Activated CD4-positive, alpha-beta T cell treated with anti-CD3 and anti-CD28 coated beads, Interleukin-2, amount 10 ng/mL, durations not matched to agents 7 days and 5 days (primary cell): ENCODE measurements at places on chromosomes 2 and 18. TPM values are rescaled to one million over a fixed set of nuclear protein-coding genes. Genes with fewer than 3 reads are reported as not detected.
A peak's percentile ranks its signal among the peaks of the same experiment; 100 is the strongest.

Gene EML6
- total RNA-seq, result 0.96 TPM

GRCh38 chr2:30234180-30234971, 3.0 kb downstream of the LBH start:
- H3K4me3 ChIP-seq, result peak overlapping the region; percentile 79
- H3K4me1 ChIP-seq, result peaks cover 67% of the 10 kb centered on the region
- H3K27me3 ChIP-seq, result peaks cover 10% of the 10 kb centered on the region
- DNase-seq, result peak; percentile 55

DNA sequence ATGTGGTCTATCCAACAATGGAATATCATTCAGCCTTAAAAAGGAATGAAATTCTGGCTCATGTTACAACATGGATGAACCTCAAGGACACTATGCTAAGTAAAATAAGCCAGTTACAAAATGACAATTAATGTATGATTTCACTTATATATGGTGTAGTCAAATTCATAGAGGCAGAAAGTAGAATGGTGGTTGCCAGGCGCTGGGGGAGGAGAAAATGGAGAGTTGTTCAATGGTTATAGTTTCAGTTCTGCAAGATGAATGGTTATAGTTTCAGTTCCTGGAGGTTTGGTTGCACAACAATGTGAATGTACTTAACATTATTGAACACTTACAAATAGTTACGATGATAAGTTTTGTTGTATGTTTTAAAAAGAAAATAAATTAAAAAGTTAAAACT, 79.2 kb upstream of the IL1R2 start:
- H3K4me1 ChIP-seq, result peaks cover 7% of the 10 kb centered on the region
- peaks cover 1% of the 10 kb centered on the region for H3K36me3 ChIP-seq
- no peaks in the 10 kb centered on the region for H3K27me3 ChIP-seq

Gene SLC25A52
- not detected for total RNA-seq

DNA sequence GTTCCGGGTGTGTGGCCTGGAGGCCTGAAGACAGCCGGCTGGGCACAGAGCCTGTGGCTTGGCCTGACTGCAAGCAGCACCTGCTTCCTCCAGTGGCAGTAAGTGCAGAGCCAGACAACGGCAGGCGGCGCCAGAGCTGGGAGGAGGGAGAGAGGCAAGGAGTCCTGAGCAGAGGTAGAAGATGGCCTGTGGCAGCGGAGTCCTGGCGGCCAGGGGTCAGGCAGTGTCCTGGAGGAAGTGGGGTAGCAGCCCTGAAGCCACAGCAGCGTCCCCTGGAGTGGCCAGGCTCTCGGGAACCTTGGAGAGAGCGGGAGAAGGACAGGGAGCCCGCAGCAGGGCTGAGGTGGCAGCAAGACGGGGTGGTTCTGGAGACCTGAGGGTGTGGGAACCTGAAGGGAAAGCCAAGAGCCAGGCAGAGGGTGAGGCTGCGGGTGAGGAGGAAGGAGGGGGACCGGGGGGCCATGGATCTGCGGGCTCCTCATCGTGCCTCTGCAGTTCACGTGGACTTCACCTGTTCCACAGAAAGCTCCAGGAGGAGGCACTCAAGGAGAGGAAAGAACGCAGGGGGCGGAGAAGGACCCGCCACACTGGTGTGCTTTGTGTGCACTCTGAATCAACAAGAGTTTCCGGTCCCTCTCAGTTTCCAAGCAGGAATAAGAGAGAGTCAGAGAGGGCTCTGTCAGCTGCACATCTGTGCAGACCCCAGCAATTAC, 85.9 kb downstream of the USP40 start:
- H3K27ac ChIP-seq, result no peak overlapping the region
- no peak for DNase-seq
- H3K4me1 ChIP-seq, result no peaks in the 10 kb centered on the region
- H3K4me3 ChIP-seq, result no peak overlapping the region
- no peaks in the 10 kb centered on the region for H3K27me3 ChIP-seq

DNA sequence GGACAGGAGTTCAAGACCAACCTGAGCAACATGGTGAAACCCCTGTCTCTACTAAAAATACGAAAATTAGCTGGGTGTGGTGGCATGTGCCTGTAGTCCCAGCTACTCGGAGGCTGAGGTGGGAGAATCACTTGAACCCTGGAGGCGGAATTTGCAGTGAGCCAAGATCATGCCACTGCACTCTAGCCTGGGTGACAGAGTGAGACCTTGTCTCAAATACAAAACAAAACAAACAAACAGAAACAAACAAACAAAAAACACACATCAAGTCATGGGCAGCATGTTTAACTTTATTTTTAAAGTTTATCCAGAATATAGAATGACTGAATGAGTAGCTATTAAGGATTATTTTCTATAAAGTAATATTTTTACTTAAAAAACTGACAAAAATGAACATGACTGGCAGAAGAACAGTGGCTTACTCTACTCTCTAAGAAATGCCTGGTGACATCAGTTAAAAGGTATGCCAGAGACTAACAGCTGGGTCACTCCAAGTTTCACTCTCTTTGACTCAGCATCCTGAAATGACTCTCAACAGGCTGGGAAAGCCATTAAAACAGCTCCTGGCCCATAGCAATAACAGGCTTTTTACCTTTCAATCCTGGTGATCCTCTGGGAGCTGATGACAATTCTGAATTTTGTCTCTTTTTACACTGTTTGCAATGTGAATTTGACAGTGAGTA, 281.6 kb upstream of the STON1 start:
- H3K27me3 ChIP-seq, result no peaks in the 10 kb centered on the region
- DNase-seq, result no peak
- H3K4me1 ChIP-seq, result peaks cover 21% of the 10 kb centered on the region
- H3K27ac ChIP-seq, result no peak overlapping the region
- no peak overlapping the region for H3K4me3 ChIP-seq

Gene DSG4
- not detected for total RNA-seq

DNA sequence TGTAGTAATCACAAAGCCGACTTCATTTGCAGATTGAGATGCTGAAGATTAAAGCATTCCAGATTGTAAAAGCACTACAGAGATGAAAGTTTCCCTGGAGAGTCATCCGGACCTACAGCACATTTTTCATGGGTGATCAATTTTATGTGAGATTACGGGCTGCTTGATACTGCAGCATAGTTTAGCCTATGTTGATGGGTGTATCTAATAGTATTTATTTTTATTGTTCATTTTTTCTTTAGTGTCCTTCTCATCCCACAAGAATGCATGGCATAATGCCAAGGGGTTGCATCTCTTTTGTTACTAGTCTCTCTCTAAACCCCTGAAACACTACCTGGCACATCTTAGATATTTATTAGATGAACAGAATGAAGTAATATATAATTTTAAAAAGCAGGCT, 240.4 kb downstream of the MBD2 start:
- no peak overlapping the region for H3K4me3 ChIP-seq
- no peaks in the 10 kb centered on the region for H3K27me3 ChIP-seq
- no peaks in the 10 kb centered on the region for H3K36me3 ChIP-seq
- DNase-seq, result no peak
- H3K4me1 ChIP-seq, result no peaks in the 10 kb centered on the region

DNA sequence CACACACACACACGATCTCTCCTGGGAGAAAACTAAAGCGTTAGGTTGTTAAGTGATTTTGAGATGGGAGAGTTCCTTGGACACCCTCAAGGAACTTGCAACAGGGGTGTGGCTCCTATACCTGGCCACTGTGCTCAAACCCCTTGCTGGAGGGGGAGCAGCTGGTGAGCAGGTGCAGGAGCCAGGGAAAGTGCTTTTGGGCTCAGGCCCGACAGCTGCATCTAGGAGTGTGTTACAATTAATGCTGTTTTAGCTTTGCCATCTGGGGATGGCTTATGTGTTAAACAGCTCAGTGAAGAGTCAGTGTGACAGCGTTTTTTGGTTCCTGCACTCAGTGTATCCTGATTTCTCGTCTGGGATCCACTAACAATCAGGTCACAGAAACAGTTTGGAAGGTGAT, 510.8 kb downstream of the TRIB2 start:
- H3K4me1 ChIP-seq, result no peaks in the 10 kb centered on the region
- H3K27ac ChIP-seq, result no peak overlapping the region
- H3K27me3 ChIP-seq, result no peaks in the 10 kb centered on the region
- DNase-seq, result no peak

- no peaks in the 10 kb centered on the region for H3K27me3 ChIP-seq
- DNase-seq, result peak; percentile 48
- peaks cover 53% of the 10 kb centered on the region for H3K4me1 ChIP-seq
- peaks cover 46% of the 10 kb centered on the region for H3K36me3 ChIP-seq
These were observed 2.1 kb downstream of the PCBP1 start for GRCh38 chr2:70089220-70089982.

DNA sequence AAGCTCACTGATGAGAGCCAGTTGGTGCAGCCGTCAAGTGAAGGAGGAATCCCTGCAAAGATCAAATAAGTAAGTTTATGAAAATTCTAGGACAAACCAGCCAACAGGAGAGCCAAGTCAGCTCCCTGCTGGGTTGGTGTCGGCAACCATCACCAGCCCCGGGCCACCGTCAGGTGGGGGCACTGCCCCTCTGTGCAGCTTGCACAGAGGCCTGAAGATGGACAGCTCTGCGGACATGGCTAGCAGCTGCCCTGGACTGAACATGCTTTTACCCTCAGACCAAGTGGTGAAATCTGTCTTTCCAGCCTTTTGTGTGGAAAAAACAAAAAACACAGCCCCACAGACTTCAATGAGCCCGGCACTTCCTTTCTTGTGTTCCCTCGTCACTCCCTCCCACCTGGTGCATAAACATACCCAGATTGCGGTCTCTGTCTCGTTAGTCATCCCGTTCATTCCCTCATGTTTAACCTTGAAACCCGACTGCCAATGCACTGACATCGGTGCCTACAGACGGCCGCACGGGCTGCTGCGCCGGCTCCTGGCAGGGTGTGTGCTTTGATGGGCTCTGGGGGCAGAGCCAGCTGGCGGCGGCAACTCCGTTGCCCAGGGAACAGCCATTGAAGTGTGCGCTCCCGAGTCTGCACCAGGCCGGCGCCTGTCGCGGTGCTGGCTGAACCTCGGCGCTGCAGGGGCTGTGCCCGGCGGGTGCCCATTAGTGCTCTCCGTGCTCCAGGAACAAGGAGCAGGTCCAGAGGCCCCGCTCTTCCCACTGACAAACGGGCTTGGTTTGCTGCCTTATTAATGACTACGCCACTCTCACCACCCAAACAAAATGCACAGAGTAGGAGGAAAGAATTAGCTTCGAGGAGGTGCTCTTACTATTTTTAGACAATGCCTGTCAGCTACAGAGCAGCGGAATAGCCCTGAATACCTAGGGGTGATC, 95.3 kb downstream of the EIPR1 start:
- H3K27ac ChIP-seq, result no peak overlapping the region
- no peak for DNase-seq
- no peaks in the 10 kb centered on the region for H3K27me3 ChIP-seq
- H3K4me3 ChIP-seq, result no peak overlapping the region
- no peaks in the 10 kb centered on the region for H3K4me1 ChIP-seq

Gene CCDC74B
- total RNA-seq, result 1.7 TPM

DNA sequence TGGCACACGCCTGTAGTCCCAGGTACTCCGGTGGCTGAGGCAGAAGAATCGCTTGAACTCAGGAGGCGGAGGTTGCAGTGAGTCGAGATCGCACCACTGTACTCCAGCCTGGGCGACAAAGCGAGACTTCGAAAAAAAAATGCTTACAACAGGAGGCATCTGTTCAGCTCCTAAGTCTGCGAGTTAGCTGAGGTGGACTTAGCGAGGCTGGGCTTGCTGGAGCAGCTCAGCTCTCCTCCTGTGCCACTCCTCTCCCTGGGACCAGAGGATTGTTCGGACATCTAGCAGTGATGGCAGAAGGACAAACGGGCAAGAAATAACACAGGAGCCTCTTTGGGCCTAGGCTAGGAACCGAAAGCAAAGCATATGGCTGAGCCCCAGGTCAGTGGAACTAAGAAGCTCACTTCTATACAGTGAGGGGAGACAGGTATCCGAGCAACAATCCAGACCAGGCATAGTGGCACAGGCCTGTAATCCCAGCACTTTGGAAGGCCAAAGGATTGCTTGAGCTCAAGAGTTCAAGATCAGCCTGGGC, 260.1 kb downstream of the GLI2 start:
- no peak for DNase-seq
- no peaks in the 10 kb centered on the region for H3K36me3 ChIP-seq

DNA sequence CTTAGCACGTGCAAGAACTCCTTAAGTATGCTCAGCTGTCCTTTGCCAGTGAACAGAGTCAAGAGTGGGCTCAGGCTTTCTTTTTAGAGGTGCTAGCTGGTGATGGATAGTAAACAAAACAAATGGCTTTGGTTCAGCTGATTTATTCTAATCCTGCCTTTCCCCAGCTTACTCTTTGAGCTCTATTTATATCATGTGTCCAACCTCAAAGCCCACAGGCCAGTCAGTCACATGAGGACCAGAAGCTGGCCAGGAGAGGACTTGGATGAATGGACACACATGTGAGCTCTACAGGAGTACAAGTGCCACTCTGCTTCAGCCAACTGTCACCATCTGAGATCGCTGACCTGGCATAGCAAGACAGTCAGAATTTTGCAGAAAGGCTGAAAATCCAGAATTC, 59.4 kb downstream of the STK39 start:
- H3K27ac ChIP-seq, result no peak overlapping the region
- peaks cover 4% of the 10 kb centered on the region for H3K36me3 ChIP-seq
- no peaks in the 10 kb centered on the region for H3K27me3 ChIP-seq
- no peak overlapping the region for H3K4me3 ChIP-seq
- DNase-seq, result no peak

Gene CRYGC
- not detected for total RNA-seq

Gene TMEM247
- total RNA-seq, result not detected

DNA sequence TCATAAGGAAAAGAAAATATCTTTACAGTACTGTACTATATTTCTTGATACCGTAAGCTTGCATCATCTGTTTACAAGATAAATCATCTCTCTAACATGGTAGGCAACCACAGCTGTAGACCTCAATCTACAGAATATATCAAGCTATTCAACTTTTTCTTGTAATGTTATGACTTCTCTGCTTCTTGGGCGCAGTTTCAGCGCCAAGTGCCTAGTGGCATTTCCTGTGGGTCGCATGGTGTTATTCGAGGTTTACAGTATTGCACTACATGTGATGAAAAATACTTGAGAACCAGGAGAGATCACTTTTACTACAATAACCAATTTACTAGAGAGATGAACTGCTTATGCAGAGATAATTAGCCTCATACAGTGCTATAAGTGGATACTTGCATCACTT, 34.0 kb upstream of the SESTD1 start:
- H3K36me3 ChIP-seq, result no peaks in the 10 kb centered on the region
- no peak overlapping the region for H3K27ac ChIP-seq
- no peaks in the 10 kb centered on the region for H3K4me1 ChIP-seq

DNA sequence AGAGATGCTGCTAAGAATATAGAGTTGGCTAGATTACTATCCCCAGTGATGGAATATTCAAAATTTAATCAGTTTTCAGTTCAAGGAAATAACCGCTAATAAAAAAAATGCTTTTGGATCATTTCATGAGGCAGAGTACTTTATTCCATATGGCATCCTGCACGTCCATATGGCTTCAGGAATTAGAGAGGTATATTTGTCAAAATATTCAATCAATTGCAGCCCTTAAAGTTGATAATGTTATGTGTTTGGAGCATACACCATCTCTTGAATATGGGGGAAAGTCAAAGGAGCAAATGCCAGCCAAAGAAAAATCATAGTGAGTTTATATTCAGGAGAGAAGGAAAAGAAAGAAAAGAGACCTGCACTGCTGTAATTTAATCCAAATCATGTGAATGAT, 266.4 kb downstream of the TMEM182 start:
- H3K4me1 ChIP-seq, result no peaks in the 10 kb centered on the region
- H3K27me3 ChIP-seq, result no peaks in the 10 kb centered on the region
- no peaks in the 10 kb centered on the region for H3K36me3 ChIP-seq
- no peak overlapping the region for H3K4me3 ChIP-seq
- no peak for DNase-seq
